HT-29 (cell line): ENCODE measurements at places on chromosomes 7 and 10.
A peak's percentile ranks its signal among the peaks of the same experiment; 100 is the strongest.

DNA sequence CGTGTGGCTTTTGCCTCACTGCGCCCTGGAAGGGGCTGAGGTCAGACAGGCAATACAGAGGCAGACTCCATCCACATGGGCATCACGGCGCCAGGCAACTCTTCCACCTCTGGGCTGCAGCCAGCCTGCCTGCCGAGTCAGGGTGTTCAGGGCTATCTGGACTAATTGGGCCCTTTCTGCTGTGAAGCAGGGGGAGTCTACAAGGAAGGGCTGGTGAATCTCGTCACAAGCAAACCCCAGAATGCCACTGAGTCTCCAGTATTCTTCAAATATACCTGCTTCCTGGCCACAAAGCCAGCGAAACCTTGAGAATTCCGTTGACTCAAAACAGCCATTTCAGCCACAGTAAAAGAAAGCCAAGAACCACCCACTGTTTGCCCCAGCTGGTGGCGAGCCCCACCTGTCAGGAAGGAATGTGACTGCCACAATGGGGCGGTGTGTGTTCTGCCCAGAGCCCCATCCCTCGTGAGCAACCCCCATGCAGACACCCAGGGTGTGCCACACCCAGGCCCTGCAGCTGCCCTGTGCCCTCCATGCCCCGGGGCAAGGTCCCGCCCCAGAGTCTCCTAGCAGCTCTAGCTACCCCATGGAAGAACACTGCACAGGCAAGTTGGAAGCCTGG is 117.3 kb downstream of the FAM53B start:
- DNase-seq: peak; percentile 74

DNA sequence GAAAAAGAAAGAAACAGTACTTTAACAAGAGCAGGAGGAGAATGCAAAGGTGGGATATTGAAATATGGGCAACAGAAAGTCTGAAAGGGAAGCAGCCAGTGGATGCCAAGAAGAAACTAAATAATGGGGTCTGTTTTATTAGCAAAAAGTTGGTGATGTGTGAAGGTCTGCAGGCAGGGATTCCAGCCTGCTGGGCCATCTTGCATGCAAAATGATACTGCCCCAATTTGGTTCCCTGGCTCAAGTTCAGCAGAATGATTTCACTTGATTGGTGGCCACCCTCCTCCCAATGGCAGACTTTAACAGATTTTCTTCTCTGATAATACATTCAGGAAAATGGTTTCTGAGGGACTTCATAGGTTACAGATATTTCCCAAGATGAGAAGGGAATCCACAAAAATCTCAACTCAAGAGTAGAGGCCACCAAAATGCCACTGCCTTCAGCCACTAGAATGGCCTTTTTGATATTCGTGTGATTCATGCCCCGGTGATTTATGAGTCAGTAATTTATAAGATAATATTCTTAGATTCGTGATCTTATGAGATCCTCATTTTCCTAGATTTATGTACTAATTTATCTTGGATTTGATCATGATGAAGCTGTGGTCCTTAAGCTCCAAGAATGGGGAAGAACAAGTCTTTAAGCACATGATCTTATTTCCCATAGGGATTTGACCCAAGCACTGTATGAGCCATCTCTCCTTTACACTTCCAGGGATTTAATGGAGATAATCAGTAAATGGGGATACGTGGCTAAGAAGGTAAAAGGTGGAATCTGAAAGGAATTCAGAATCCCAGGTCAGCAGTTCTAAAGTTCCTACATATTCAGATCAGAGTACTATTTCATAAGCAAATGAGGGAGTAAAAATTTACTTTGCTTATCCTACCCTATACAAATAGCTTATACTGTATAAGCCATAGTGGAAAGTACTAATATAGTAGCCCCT is 32.3 kb upstream of the ADD3 start:
- DNase-seq: no peak

- peak; percentile 76 for DNase-seq
Measured at GRCh38 chr10:1420661-1421362, 316.5 kb downstream of the ADARB2 start.

- DNase-seq: no peak
Measured at GRCh38 chr7:43872406-43873110, 3.2 kb upstream of the MRPS24 start.

DNA sequence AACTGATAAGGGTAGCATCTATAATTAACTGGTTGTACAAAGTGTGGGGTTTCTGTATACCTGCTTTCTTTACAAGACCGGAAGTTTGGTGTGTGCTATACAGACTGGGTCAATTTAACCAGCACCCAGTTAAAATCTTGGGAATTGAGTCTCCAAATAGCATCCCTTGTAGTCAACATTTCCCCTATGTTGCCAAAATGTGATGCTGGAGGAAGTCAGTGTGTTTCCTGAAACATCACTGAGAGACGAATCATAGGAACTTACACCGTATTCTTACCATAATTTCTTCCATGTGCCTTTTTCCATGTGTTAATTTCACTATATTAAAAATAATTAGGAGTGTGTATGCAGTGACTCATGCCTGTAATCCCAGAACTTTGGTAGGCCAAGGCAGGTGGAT is 1.7 kb downstream of the AKR1C4 start:
- no peak for DNase-seq

GRCh38 chr10:44030738-44031137 is 354.2 kb downstream of the CXCL12 start:
- no peak for DNase-seq

DNA sequence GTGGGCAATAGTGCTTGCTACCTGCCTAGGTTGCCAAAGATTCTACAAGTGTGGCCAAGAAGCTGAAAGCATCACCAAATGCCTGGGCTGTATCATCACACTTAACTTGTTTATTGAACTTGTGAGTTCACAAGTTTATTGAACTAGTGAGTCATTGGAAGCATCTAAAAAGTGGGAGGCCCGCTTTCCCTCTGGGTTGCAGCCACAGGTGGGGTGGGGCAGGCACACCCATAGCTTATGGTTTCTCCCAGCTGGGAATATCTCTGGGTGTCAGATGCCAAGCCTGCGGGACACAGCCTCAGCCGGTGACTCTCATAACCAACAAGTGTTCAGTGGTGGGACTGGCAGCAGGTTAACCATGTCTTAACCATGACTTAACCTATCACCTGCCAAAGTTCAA is 145.9 kb upstream of the FAM13C start:
- DNase-seq: peak; percentile 3

GRCh38 chr7:111363099-111363498 is 199.2 kb downstream of the IMMP2L start:
- no peak for DNase-seq
